ENCODE measurements at places on chromosomes 2 and 18. TPM values are rescaled to one million over a fixed set of nuclear protein-coding genes. Genes with fewer than 3 reads are reported as not detected.
A peak's percentile ranks its signal among the peaks of the same experiment; 100 is the strongest.

- H3K27ac ChIP-seq: no peak overlapping the region
- no peaks in the 10 kb centered on the region for H3K36me3 ChIP-seq
- peaks cover 42% of the 10 kb centered on the region for H3K4me1 ChIP-seq
Observed at GRCh38 chr2:219400562-219400961, 12.8 kb upstream of the DNPEP start.

DNA sequence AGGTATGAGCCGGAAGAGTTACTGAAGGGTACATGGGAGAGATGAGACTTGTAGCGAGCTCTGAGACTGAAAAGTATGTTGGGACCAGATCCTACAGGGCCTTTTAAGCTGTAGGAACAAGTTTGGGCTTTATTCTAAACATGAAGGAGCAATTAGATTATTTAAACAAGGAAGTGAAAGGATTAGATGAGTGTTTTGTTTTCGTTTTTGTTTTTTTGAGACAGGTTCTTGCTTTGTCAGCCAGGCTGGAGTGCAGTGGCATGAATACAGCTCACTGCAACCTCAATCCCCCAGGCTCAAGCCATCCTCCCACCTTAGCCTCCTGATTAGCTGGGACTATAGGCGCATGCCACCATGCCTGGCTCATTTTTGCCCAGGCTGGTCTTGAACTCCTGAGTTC, 110.7 kb downstream of the C1D start:
- H3K27ac ChIP-seq: no peak overlapping the region
- DNase-seq: no peak

DNA sequence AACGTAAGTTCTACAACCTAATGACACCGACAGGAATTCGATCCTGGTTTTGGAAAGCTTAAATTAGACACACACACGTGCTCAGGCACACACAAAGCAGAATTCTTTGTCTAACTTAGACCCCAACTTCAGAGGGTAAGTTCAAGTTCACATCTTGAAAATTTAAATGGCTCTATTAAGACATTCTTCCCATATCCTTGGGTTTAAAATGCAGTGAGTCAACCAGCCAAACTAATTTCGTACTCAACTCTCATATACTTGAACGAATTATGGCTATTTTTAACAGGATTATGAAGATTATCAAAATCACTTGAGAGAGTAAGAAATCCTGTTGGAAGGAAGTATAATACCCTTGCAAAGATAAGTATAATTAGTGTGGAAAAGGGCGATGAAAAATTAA, 53.2 kb upstream of the ARL4C start:
- no peak overlapping the region for H3K4me3 ChIP-seq
- no peaks in the 10 kb centered on the region for H3K36me3 ChIP-seq

DNA sequence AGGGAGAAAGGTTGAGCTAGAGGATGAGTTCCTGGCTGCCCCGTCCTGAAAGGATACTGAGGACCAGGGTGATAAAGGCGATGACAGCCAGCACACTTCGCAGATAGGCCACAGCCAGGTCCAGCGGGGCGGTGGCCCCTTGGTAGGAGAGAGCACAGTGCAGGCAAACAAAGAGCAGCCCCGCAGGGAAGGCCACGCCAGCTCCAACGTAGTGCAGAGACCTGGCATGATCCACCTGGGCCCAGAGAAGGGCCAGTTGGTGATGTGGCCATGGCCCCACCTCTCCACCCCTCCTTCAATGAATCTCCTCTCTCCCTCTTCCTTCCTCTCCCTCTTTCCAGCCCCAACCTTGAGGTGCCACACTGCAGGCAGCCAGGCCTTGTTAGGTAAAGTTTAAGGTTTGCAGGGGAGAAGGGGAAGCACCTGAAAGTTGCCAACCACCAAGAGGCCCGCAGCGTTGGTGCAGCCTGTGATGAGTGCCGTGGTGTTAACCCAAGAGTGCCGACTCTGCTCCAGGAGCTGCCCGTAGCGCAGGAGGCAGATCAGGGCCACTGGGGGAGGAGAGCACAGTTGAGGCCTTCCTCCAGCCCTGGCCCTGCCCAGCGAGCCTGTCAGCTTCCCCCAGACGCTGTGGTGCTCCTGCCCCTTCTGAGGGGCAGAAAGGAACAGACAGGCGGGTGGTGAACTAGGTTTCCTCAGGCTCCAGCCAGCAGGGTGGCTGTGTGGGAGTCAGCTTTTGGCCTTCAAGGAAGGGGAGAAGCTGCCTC, 2.8 kb downstream of the TMEM150A start:
- H3K4me3 ChIP-seq: no peak overlapping the region
- peaks cover 13% of the 10 kb centered on the region for H3K36me3 ChIP-seq
- no peak for DNase-seq
- no peak overlapping the region for H3K27ac ChIP-seq

DNA sequence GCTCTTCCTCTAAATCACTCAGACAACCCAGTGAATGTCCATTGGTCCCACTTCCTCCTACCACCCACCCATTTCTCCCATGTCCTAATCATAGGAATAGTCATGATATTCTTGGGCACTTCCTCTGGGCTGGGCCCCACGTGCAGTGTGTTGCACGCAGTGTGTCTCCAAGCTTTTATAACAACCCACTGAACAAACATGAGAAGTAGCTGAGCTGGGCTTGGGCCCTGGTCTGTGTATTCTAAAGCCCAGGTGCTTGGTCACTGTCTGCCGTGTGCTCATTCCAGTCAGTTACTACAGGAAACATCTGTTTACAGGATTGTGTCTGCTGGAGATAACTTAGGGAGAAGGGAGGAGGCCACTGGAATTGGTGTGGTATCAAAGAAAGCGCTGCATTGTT, 64.2 kb upstream of the THOC1 start:
- H3K27ac ChIP-seq: no peak overlapping the region
- H3K27me3 ChIP-seq: peaks cover 52% of the 10 kb centered on the region
- DNase-seq: no peak
- H3K36me3 ChIP-seq: no peaks in the 10 kb centered on the region
- no peak overlapping the region for H3K4me3 ChIP-seq

DNA sequence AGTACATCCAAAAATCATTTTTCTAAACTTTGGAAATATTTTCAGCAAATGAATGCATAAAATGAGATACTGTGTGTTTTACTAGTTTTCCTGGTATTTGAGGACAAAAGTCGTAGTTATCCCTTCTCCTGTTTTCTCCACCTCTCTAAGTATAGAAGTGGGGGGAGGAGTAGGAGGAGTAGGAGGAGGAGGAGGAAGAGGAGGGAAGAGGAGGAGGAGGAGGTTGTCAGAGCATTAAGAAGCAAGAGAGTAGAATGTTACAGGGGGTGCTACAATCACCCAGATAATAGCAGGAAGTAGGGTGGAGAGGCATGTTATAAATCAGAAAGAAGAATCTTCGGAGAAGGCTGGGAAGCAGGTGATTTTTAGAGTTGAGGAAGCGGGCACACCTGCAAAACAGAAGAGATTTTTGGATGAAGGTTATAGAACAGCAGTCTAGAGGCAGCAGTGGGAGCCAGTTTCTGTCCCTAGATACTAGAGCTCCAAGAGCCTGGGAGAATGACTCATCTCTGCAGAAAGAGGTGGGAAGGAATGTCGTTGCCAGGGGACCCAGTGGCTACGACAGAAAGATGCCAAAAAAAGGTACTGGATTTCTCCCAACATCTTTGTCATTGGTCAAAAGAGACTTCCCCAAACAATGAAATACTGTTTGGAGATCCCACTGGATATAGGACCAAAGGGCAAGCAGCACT, 44.2 kb upstream of the AQP4 start:
- H3K36me3 ChIP-seq: no peaks in the 10 kb centered on the region
- peaks cover 28% of the 10 kb centered on the region for H3K27me3 ChIP-seq
- DNase-seq: peak; percentile 15
- no peak overlapping the region for H3K27ac ChIP-seq

DNA sequence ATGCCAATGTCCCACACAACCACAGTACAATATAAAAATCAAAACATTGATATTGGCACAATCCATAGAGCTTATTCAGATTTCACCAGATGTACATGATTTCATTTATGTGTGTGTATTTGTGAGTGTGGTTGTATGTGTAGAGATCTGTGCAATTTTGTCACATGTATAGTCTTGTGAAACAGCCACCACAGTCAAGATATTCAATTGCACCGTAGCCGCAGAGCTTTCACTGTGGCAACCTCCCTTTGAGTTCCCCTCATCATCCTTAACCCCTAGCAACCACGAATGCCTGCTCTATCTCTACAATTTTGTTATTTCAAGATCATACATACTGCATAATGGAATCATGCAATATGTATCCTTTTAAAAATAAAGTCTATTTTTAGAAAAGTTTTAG, 391.3 kb downstream of the SETBP1 start:
- H3K27ac ChIP-seq: no peak overlapping the region
- no peak for DNase-seq
- no peak overlapping the region for H3K4me3 ChIP-seq
- no peaks in the 10 kb centered on the region for H3K27me3 ChIP-seq

GRCh38 chr2:183207110-183207509, 82.9 kb downstream of the NUP35 start:
- no peaks in the 10 kb centered on the region for H3K27me3 ChIP-seq
- H3K4me1 ChIP-seq: no peaks in the 10 kb centered on the region
- H3K4me3 ChIP-seq: no peak overlapping the region
- H3K36me3 ChIP-seq: no peaks in the 10 kb centered on the region
- H3K27ac ChIP-seq: no peak overlapping the region

- H3K4me3 ChIP-seq: peak overlapping the region; percentile 76
- H3K4me1 ChIP-seq: no peaks in the 10 kb centered on the region
- DNase-seq: no peak
- no peaks in the 10 kb centered on the region for H3K27me3 ChIP-seq
- no peaks in the 10 kb centered on the region for H3K36me3 ChIP-seq
Observed at GRCh38 chr2:185862657-185863398, 124.2 kb downstream of the FSIP2 start.

- no peaks in the 10 kb centered on the region for H3K4me1 ChIP-seq
- no peaks in the 10 kb centered on the region for H3K27me3 ChIP-seq
- H3K4me3 ChIP-seq: no peak overlapping the region
- peaks cover 10% of the 10 kb centered on the region for H3K36me3 ChIP-seq
- no peak overlapping the region for H3K27ac ChIP-seq
- no peak for DNase-seq
Observed at GRCh38 chr2:186653511-186653910, 40.3 kb upstream of the FAM171B start.

DNA sequence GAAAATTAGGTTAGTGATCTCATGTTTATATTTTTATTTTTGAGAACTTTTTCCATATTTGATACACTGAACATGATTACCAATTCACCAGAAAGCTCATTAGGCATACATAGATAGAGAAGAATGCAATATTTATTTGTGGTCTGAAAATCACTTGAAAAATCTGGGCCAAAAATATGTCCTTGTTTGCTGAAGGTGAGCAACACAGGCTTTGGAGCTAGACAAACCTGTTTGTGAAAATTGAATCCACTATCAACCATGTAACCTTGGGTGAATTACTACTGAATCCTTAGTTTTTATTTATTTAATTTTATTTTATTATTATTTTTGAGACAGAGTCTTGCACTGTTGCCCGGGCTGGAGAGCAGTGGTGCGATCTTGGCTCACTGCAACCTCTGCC, 46.5 kb upstream of the ZSWIM2 start:
- H3K27me3 ChIP-seq: no peaks in the 10 kb centered on the region
- H3K4me1 ChIP-seq: peaks cover 16% of the 10 kb centered on the region
- no peaks in the 10 kb centered on the region for H3K36me3 ChIP-seq
- no peak overlapping the region for H3K4me3 ChIP-seq
- peak; percentile 73 for DNase-seq
- no peak overlapping the region for H3K27ac ChIP-seq

DNA sequence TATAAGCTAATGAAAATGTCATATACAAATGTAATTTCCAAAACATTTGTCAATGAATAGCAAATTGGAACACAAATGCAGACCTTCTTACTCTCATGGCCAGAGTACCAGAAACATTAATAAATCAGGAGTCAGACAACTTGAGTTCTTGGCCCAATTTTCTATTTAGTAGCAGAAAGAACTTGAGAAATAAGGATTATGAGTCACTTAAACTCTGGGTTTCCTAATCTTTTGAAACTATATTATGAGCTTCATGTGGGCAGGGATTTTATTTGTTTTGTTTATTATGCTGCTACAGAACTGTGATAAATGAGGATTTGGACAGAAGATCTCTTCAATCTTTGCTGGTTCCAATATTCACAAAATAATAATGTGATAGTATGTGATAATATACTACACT, 686.7 kb downstream of the NR4A2 start:
- H3K27ac ChIP-seq: no peak overlapping the region
- no peak overlapping the region for H3K4me3 ChIP-seq
- H3K27me3 ChIP-seq: no peaks in the 10 kb centered on the region
- no peaks in the 10 kb centered on the region for H3K36me3 ChIP-seq
- no peaks in the 10 kb centered on the region for H3K4me1 ChIP-seq

- H3K27ac ChIP-seq: peak overlapping the region; percentile 57
- H3K4me1 ChIP-seq: peaks cover 35% of the 10 kb centered on the region
- no peaks in the 10 kb centered on the region for H3K36me3 ChIP-seq
- DNase-seq: peak; percentile 70
- H3K4me3 ChIP-seq: peak overlapping the region; percentile 18
Observed at GRCh38 chr2:235542733-235543127, 48.9 kb downstream of the AGAP1 start.

DNA sequence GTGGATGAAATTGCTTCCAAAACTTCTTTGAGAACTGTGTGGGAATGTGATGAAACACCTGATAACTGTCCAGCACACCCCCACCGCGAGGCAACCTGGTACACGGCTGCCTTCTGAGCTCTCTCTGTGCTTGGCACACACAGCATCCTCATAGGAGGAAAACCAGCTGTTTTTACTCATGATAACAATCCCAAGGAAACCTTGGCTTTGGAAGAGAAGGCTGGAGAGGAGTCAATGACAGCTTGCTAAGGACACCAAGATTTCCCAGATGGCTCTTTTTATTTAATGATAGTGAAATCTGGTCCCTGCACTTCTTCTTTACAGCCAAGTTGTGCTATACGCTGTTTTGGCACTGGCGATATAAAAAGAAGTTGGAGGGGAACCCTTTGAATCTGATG, 232.5 kb upstream of the FN1 start:
- no peaks in the 10 kb centered on the region for H3K36me3 ChIP-seq
- H3K27ac ChIP-seq: no peak overlapping the region
- no peak overlapping the region for H3K4me3 ChIP-seq
- H3K4me1 ChIP-seq: peaks cover 15% of the 10 kb centered on the region

The CHRNG gene
- not detected for total RNA-seq

The TMEM163 gene
- 0.12 TPM for total RNA-seq

The MAP3K19 gene
- total RNA-seq: not detected

The TFCP2L1 gene
- 3.5 TPM for total RNA-seq

The SLC14A1 gene
- 6.9 TPM for total RNA-seq

The HTRA2 gene
- total RNA-seq: 71.8 TPM

The CTIF gene
- 5.8 TPM for total RNA-seq

The TUBB8B gene
- total RNA-seq: not detected

The PRKAG3 gene
- not detected for total RNA-seq
